MG63 (cell line): ENCODE measurements at places on chromosomes 3 and 15.

GRCh38 chr15:28002867-28003266, 96.2 kb downstream of the OCA2 start:
- no peak for DNase-seq

DNA sequence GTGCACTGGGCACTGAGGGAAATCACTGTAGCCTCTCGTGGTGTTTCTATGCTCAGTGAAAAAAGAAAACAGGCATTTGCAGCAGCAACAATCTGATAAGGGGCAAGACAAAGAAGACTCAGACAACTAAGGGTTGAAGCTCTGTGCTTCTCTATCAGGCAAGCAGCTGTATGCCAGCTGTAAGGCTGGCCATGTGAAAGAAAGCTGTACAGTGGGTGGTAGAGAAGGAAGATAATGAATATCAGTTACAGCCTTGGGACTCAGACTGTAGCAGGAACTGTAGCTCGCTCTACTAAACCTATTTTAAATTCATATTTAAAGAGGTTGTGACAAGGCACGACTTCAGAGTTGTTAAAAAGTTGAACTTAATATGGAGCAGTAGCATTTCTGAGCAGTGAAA, 76.3 kb downstream of the VGLL3 start:
- no peak for DNase-seq

DNA sequence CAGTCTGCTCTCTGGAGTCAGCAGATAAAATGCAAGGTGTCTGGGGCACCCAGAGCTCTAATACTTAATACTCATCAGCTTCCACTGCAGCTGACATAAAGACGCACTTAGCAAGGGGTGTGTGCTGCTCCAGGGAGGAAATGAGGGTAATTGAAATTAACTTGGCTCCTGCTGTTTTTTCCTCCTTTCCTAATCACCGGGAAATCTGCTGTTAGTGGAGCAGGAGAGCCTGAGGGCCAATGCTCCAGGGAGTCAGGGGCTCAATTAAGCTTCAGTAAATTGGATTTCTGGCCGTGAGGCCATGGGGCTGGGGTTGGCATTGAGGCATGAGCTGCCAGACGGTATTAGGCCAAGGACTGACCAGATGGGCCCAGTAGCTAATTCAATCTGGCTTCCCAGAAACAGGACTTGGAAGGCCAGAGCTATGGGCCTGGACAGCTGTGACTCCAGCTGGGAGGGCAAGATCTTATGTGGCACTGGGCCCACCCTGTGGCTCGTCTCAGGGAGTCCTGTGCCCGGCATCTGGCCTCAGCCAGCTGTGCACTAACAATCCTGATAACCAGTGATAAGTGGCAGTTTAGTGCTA, 30.7 kb upstream of the CHRNB4 start:
- no peak for DNase-seq

DNA sequence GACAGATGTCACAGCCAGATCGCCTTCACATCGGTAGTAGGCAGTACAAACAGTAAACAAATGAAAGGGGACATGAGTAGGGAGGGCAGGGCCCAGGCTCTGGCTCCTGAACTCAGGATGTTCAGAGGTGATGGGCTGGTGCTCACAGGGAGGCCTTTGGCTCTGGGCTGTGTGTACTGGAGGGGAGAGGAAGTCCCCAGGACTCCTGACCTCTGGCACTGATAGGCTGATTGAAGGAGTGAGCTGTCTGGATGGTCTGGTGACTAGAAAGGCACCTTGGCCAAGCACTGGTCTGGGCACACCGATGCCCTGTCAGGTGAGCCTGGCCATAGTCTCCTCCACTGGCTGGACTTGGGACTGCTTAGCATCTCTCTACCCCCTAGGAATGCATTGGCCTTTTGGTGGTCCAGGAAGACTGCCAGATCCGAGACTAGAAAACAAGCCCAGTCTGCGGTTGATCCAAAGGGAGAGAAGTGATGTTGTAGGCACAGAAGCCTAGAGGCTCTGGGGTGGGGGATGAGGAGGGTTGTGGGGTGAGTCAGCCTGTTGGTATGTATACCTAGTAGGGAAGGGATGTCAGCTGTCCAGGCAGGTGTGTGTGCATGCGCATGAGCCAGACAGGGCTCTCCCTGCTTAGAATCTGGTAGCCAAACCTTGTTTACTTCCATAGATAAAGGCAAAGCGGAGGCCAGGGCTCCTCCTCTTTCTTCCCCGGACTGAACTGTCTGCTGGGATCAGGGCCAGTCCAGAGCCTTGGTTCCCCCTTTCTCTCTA, 1.9 kb downstream of the SPINT1 start:
- no peak for DNase-seq

DNA sequence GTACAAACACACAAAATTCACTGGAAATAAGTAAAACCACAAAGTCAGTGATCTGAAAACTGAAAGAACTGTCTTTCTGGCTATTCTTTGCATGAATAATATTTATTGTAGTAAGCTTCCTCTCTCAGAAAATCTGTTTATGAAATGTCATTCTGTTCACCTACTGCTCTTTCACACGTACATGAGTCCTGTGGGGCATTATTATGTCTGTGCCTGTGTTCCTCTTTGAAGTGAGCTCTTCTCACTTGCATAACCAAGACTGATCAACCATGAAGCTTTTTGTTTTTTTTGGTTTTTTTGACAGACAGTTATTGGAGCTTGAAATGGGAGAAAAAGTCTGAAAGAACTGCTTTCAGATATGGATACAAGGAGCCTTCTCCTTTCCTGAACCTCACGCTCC, 195.8 kb downstream of the PLCH1 start:
- DNase-seq, result no peak

- DNase-seq, result no peak
Observed at GRCh38 chr3:66133853-66134445, 86.9 kb upstream of the SLC25A26 start.
